ENCODE measurements at places on chromosomes 1 and 21.

GRCh38 chr1:86271046-86271445 lies 114.5 kb upstream of the COL24A1 start:
- DNase-seq = no peak

GRCh38 chr21:45640888-45641479 lies 2.5 kb upstream of the PCBP3 start:
- DNase-seq = no peak

DNA sequence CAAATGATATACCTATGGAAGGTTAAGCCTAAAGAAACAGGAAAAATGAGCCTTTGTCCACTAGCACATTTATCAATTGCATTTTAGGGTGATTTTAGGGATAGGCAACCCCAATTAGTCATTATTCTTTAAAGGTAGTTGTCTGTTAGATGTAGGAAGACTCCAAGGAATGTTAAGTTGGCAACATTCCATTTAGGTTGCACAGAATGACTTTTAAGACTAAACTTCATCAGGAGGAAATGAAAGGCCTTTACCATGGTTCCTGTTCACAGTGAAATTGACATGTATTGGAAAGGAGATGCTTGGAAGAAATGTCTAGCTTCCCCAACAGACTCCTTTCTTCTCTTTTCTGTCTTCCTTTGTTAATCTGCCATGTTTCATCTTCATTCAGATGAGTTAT lies 1.6 kb upstream of the APOBEC4 start:
- no peak for DNase-seq

GRCh38 chr21:16794950-16795349 lies 717.9 kb upstream of the CXADR start:
- no peak for DNase-seq

DNA sequence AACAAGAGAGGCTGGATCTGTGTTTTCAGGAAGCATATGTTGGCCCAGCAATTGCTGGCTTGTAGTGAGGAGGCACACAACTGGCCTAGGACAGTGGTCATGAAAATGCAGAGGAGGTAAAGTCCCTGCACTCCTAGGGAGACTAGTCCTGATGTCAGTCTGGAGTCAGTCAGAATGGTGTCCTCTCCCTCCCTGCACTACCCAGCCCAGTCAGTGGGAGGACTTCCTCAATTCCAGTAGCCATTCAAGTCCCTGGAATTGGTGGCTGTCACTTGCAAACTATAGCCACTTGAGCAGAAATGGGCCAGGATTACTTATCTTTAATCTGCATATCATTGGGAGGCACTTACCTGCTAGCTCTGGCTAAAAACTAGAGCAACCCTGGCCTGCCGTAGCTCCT lies 18.6 kb downstream of the NDUFS5 start:
- DNase-seq = no peak

DNA sequence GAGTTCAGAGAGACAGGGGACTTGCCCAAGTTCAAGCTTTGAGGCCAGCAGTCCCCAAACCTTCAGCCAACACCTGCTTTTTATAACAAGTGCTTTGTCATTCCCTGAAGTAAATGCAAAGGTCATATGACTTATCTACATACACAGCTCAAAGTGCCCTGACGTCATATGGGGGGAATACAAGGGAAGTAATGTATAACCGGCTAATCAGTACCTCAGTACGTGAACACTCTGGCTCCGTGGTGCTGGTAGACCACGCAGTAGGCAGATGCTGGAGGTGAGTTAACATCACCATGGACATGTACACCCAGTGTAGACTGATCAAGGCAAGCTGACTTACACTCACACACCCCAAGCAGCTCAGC lies 60.0 kb downstream of the BACE2 start:
- DNase-seq = no peak

DNA sequence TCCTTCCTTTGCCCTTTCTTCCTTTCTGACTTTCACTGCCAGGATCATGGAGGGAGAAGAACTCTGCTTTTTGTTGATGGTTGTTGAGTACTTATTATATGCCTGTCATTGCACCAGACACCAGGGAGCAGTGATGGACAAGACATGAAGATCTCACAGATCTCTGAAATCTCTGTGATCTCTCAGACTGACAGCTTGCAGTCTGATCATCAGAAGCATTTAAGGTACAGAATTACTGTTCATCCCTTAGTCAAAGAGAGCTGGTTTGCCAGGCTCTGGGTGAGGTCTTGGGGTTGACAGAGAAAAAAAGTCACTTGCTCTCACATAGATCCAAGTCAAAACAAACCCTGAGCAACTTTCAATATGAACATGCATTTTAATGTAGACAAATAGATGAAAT lies 299.5 kb upstream of the FMN2 start:
- DNase-seq = no peak

GRCh38 chr1:172670791-172671190 lies 11.9 kb downstream of the FASLG start:
- no peak for DNase-seq

DNA sequence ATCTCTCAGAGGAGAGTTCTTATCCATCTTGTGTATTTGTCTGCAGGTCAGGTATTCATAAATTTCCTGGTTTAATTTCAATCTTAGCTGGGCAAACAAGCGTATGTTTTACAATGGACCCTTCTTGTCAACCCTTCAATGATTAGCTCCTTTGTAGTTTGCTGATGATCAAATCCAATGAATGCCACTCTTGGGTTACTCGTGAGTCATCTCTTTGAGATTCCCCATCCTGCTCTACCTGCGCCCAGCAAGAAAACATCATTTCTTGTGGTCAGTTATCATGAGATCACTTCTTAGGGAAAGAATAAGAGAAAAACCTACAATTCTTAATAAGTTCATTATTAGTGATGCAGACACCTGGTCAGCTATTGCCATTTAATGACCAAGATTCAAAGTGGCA lies 572.3 kb upstream of the PKN2 start:
- DNase-seq = no peak

- DNase-seq = no peak
Observed at GRCh38 chr1:209728466-209728865, 23.8 kb downstream of the HSD11B1 start.

DNA sequence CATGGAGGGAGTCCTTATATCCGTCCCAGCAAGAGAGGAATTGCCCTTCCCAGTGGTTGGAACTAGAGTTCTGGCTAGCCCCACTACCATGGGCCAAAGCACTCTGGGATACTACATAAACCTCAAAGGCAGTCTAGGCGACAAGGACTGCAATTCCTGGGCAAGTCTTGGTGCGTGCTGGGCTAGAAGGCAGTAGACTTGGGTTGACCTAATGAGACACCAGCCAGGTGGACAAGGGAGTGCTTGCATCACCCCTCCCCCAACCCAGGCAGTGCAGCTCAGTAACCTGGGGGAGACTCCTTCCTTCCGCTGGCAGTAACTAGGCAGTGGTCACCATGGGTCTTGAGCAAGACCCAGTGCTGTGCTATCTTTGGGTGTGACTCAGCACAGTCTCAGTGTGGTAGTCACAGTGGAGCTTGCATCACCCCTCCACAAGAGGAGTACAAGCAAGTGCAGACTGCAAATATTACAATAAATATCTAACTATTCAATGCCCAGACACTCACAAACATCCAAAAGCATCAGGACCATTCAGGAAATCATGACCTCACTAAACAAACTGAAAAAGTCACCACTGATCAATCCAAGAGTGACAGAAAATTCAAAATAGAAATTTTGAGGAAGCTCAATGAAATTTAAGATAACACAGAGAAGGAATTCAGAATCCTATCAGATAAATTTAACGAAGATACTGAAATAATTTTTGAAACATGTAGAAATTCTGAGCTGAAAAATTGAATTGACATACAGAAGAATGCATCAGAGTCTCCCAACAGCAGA lies 84.7 kb upstream of the LYPLAL1 start:
- peak; percentile 80 for DNase-seq

GRCh38 chr1:226940029-226940805 lies at the start of gene COQ8A:
Gene COQ8A, plus strand, starts transcription at chr1:226940294. Its CDS starts 21,092 bp downstream, at chr1:226961386.
- DNase-seq = peak; percentile 99

GRCh38 chr1:33005117-33005837 lies 31.4 kb downstream of the AK2 start:
- DNase-seq = no peak

DNA sequence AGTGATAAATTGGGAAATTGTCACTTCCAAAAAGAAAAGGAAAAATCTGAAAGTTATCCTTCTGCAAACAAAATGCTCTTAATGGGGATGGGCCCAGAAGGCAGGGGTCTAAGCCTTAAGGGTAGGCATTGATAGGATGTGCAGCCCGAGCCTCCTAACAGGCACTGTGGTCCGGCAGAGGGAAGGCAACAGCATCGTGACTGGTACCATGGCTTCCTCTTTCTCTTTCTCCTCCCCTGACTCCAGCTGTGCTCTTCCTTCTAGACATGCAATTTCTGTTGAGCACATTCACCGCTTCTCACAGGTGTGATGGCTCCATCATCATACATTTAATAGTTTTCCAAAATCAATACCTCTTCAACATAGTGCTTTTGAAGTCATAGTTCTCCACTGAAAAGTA lies 91.5 kb downstream of the SELENOF start:
- no peak for DNase-seq

DNA sequence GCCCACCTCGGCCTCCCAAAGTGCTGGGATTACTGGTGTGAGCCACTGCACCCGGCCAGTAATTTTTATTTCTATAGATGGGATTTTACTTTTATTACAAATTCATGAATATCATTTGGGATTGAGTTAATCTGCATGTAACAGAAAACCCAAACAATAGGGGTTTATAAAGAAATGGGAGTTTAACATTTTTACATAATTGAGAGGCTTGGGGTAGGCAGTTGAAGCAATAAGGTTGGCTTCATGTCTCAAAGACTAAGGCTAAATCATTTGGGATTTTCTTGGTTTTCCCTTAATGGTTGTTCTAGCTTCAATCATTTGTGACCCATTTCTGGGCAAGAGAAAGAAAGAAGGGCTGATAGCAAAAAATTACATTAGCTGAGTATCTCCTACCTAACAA lies 118.7 kb upstream of the FOXD3 start:
- no peak for DNase-seq

DNA sequence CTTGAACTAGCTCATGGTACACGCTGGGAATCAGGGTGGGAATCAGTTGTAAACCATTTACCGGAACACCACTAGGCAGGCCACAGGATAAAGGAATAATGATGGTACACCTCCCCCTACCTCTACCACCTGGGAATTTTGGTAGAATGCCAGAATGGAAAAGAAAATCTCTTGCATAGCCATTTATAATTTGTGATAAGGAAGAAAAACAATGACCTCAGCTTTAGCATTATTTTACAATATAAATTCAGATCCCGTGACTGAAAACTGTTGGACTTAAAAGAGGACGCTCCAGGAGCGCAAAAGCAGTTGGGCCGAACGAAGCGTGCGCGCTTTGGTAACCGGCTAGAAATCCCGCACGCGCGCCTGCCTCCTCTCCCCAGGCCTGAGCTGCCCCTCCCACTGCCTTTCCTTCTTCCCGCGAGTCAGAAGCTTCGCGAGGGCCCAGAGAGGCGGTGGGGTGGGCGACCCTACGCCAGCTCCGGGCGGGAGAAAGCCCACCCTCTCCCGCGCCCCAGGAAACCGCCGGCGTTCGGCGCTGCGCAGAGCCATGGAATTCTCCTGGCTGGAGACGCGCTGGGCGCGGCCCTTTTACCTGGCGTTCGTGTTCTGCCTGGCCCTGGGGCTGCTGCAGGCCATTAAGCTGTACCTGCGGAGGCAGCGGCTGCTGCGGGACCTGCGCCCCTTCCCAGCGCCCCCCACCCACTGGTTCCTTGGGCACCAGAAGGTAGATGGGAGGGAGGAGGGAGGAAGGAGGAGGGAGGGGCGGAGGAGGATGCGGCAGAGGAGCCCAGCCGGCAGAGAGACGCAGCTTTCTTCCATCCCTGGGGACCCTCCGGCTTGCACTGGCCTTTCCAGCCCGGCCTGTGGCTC lies at the start of gene CYP4X1:
CYP4X1 (plus strand) TSS at position 402 of the 873 bp plus-strand sequence; CDS start at position 551, 149 bp downstream.
- no peak for DNase-seq

DNA sequence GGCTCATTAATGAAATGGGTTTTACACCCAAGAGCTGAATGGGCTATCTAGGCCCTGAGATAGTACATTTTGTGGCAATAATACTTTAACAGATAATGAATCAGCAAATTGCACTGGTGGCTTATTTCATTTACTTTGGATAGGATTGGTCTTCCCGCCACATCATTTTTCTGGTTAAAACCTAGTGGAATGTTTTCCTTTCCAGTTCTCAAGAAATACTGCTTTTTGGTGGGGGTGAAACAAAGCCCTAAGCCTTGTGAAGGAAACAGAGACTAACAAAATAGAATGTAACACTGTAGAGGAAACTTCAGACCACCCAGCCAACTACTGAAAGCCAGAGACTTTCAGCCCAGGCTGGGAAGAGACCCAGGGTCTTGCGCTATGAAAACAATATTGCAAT lies 172.2 kb downstream of the HHIPL2 start:
- DNase-seq = no peak

DNA sequence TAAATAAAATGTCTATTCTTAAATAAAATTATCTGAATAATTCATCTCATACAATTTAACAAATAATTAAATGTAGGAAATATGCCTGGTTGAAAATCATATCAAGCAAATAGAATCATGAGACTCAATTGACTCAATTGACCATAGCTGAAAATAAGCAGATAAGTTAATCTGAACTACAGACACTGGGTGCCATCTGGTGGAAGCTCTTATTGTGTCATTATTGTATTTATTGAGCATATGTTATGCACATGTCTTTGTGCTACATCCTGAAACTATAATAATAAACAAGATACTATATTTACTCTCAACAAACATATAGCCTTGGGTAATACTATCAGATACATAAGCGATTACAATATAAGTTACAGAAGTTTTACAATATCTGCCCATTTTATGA lies 41.0 kb downstream of the BRINP3 start:
- DNase-seq = no peak

DNA sequence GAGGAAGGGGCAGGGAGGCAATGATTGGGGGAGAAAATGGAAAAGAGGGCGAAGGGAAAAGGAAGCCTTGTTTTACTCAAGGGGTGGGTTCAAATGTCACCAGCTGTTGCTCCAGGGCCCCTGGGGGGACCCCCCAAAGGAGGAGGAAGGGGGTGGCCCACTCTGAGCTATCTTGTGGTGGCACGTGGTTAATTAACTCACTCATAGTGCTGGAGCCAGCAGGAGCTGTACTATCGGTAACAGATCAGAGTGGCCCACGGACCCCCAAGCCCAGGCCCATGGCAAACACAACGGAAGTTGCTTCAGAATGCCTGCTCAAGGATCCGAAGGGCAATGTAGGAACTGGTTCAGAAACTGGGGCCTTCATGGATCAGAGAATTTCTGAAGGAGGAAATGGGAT lies 7.2 kb downstream of the TFF2 start:
- DNase-seq = peak; percentile 17

DNA sequence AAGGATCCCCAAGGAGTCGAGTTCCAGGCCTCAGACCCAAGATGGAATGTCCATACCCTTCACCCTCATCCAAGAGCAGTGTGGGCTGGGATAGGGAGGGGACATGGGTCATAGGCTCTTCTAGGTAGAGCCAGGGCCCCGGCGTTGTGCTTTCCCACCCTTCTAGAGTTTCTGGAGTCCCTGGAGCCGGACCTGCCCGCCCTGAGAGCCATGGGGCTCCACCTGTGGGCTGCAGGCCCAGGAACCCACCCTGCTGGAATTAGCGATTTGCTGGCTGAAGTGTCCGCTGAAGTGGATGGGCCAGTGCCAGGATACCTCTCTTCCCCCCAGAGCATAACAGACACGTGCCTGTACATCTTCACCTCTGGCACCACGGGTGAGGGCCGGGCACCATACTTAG lies 1.1 kb downstream of the SLC27A3 start:
- DNase-seq = no peak
